ENCODE measurements at places on chromosomes 4 and X. TPM values are rescaled to one million over a fixed set of nuclear protein-coding genes. Genes with fewer than 3 reads are reported as not detected.

GRCh38 chr4:147096667-147097604 lies 151.3 kb upstream of the TTC29 start:
- no peak for DNase-seq

Gene ANXA10
- not detected for total RNA-seq

DNA sequence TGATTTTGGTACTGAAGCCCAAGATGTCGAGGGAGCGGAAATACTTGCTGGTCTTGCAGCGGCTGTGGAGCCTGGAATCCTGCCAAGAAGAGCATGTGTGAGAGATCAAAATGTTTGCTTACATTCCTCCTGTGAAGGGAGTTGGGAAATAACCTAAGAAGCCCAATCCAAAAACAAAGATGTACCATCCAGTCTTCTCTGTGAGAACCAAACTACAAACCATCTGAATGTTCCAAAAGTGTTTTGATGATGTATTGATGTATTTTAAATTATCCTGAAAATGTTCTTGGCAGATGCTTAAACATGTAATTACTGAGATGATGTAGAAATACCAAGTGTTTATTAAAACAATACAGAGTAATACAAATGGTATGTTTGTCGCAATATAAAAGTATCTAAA lies 10.1 kb upstream of the ADH1A start:
- DNase-seq = no peak

Gene TCEAL2
- 0.31 TPM for total RNA-seq

GRCh38 chr4:103719105-103719829 lies 518 bp downstream of the TACR3 start:
- no peak for DNase-seq

Gene USP17L30
- total RNA-seq = not detected

DNA sequence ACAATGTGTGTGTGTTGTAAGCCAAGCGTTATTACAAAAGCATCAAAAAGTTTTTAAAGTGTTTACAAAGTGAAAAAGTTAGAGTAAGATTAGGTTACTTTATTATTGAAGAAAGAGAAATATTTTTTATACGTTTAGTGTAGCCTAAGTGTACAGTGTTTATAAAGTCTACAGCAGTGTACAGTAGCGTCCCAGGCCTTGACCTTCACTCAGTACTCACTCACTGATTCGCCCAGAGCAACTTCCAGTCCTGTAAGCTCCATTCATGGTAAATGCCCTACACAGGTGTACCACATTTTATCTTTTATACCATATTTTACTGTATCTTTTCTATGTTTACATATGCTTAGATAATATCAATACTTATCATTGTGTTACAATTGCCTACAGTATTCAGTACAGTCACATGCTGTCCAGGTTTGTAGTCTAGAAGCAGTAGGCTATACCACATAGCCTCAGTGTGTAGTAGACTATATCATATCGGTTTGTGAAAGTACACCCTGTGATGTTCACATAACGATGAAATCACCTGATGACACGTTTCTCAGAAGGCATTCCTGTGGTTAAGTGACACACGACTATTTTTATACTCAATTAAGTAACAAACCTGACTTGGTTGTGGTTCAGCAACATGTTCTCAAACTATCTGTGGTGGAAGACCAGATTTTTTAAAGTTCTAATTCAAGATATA lies 152.0 kb upstream of the EDNRA start:
- no peak for DNase-seq

Gene NEUROG2
- total RNA-seq = not detected

Data from activated naive CD8-positive, alpha-beta T cell treated with anti-CD3 and anti-CD28 coated beads, Interleukin-2, amount 10 ng/mL, durations not matched to agents 7 days and 5 days (primary cell).